ENCODE measurements at places on chromosomes 12 and 14. TPM values are rescaled to one million over a fixed set of nuclear protein-coding genes. Genes with fewer than 3 reads are reported as not detected.

DNA sequence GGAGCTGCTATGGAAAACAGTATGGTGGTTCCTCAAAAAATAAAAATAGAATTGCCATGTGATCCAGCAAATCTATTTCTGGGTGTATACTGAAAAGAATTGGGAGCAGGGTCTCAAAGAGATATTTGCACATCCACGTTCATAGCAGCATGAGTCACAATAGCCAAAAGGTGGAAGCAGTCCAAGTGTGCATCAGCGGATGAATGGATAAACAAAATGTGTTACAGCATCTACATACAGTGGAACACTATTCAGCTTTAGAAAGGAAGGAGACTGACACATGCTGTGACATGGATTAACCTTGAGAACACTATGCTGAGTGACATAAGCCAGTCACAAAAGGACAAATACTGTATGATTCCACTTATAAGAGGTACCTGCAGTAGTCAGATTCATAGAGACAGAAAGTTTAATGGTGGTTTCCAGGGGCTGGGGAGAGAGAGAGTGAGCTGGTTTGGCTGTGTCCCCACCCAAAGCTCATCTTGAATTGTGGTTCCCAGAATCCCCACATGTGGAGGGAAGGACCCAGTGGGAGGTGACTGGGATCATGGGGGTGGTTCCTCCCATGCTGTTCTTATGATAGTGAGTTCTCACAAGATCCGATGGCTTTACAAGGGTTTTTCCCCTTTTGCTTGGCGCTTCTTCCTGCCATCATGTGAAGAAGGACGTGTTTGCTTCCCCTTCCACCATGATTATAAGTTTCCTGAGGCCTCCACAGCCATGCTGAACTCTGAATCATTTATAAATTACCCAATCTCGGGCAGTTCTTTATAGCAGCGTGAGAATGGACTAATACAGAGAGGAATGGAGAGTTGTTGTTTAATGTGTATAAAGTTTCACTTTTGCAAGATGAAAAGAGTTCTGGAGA lies 17.6 kb upstream of the TBC1D30 start:
- no peak for DNase-seq

DNA sequence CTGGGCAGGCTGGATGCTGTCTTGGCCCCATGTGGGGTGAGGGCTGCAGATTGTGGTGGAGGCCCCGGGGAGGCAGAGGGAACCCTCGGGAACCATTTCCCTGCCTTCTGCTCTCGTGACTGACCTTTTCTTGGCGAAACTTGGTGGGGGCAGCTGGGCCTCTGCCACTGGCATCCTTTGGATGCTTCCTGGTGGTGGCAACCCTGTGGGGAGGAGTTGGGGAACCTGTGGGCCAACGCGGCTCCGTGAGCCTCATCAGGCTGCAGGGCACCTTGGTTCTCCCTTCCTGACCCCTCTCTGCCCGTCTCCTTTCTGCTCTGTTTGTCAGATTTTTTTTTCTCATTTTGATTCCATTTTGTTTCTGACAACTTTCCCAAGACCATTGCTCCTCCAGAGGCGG lies 14.4 kb downstream of the TMEM121 start:
- no peak for DNase-seq

GRCh38 chr14:23095196-23096108 lies at the start of gene C14orf119:
C14orf119 (plus strand) TSS chr14:23095505; CDS start chr14:23097659, 2,154 bp downstream.
- DNase-seq: peak; percentile 77

- no peak for DNase-seq
Observed at GRCh38 chr12:54146506-54147145, 42.2 kb downstream of the SMUG1 start.

- peak; percentile 4 for DNase-seq
Observed at GRCh38 chr14:101071493-101071906, 168.0 kb upstream of the RTL1 start.

GRCh38 chr12:102990419-102990818 lies 32.9 kb downstream of the ASCL1 start:
- no peak for DNase-seq

DNA sequence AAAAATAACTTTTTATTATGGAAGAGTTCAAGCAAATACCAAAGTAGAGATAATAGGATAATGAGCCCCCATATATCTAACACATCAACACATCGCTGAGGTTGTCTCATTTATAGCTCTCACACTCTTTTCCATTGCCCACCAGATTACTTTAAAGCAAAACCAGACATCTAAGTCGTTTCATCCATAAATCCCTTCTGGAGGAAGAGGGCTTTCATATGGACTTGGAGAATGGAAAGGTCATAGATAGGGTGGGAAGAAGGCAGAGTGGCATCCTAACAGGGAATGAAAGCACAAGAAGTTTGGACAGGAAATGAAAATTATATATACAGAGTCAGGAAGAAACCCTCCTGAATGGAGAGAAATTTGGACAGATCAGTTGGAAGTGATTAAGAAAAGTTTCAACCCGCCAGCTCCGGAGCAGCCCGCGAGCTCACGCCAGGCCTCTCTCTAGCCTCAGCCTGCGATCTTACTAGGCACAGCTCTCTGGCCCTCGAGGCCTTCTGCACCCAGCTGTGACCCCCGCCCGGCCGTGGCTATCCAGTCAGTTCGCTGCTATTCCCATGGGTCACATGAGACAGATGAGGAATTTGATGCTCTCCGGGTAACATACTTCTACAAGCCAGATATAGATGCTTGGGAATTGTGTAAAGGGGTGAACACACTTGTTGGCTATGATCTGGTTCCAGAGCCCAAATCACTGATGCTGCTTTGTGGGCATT lies 48.4 kb upstream of the NID2 start:
- DNase-seq: no peak

DNA sequence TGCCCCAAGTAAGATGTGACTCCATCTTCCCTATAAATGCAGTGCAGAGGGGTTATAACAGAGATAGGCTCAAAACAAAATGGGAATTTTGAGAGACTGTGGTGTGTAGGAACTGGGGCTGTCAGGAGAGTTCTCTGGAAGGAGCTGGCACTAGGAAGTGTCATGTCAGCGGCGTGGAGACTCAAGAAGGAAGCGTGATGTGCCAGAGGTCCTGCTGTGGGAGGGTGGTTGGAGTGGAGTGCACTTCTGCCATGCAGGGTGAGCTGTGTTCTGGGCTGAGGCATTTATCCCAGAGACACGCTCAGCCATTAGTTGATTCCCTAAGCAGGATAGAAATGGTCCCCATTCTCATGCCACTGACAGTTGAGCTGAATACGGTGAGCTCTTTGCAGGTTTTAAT lies 19.0 kb downstream of the GLT1D1 start:
- DNase-seq: no peak

DNA sequence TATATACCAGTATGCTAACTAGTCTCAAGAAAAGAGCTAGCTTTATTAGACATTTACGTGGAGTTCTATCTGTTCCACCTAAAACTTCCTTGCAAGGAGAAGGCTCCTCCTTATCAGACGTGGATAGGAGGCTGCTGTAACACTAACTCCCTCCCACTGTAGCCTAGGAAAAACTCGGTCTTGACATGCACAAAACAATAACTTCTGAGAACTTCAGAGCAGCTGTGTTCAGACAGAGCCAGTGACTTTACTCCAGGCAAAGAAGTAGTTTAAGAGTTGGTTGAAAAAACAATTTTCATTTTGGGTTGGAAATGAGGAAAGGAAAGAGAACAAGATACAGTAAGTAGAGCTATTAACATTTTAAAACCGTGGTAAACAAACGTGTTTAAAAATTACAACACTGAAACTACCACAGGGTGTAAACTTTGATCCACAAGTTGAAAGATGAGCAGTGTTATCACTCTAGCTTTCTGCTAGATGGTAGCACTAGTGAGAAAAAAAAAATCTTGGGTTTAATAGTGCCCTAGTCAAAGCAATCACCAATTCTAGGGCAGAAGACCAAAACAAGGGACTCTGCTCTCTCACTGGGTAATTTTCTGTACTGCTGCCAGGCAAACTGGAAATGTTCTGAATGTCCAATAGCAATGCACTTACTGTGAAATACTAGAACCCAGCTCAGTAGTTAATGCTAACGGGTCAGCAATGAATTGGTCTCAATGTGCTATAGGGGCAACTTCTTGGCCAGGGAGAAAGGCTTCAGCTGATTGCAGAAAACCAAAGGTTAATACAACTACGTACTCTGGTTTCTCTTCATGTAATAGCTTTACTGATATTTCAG lies 2.4 kb downstream of the ATF7 start:
- no peak for DNase-seq

DNA sequence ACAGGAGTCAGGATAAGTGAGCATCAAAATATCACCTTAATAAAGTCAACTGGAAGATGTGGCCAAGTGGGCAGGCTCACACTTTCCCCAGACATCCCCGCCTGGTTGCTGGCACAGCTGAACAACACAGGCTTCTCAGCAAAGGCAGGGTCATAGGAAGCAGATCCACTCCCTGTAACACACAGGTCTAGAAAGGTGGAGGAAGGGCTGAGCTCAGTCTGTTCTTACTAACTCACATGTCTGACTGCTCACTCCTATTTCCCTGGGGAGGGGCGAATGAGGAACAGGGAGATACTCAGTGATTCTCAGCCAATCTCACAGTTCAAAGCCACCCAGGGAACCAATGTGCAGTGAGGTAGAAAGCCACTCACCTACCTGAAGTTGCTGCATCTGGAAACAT lies 45.0 kb upstream of the AMN1 start:
- DNase-seq: no peak

- DNase-seq: no peak
Observed at GRCh38 chr14:60277605-60278190, 28.7 kb downstream of the PPM1A start.

GRCh38 chr12:102326982-102327381 lies 129.3 kb upstream of the PMCH start:
- DNase-seq: no peak

The HHIPL1 gene
- not detected for total RNA-seq

All from activated B cell treated with CpG ODN at 0.5 μM for 24 hours (primary cell).